ENCODE measurements at places on chromosomes 13 and 19. TPM values are rescaled to one million over a fixed set of nuclear protein-coding genes. Genes with fewer than 3 reads are reported as not detected.

The SPIB gene
- total RNA-seq, result 0.04 TPM

The CERS1 gene
- total RNA-seq, result 15.3 TPM

The P2RY11 gene
- 2.7 TPM for total RNA-seq

- no peak for DNase-seq
Measured at GRCh38 chr13:42654722-42655121, 80.8 kb downstream of the TNFSF11 start.

DNA sequence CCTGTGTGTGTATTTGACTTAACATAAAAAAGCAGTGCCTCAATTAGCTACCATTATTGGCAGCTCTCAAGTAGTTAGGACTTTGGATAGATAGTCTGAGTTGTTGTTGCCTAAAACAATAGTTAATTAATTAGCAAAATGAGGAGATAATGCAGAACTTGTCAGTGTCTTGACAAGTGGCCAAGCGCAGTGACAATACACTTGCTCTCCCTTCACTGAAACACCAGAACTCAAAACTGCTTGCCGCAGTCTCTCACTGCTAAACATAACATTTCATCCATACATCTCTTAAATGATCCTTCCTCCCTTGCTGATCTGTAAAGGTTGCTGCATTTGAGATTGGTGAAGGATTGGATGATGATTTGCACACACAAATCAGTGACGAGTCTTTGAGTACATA is 61.7 kb downstream of the ARHGAP35 start:
- DNase-seq, result no peak

DNA sequence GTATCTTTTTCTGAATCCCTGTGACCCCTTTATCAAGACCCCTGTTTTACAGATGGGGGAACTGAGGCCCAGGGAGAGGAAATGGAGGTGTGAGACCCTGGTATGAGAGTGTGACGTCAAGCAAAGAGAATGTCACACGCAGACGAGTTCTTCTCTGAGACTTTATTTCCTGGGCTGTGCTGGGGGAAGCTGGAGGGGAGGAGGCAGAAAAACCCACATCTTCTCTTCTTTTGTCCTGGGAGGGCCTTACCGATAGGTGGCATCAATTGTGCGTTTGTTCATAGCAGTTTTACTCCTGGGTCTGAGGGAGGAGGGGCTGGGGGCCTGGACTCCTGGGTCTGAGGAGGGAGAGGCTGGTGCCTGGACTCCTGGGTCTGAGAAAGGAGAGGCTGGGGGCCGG is 4.9 kb upstream of the KLK15 start:
- DNase-seq, result no peak

Measured in muscle of leg (tissue), 16 donors.